Calu3 (cell line): ENCODE measurements at places on chromosomes 5 and 9. TPM values are rescaled to one million over a fixed set of nuclear protein-coding genes. Genes with fewer than 3 reads are reported as not detected.

DNA sequence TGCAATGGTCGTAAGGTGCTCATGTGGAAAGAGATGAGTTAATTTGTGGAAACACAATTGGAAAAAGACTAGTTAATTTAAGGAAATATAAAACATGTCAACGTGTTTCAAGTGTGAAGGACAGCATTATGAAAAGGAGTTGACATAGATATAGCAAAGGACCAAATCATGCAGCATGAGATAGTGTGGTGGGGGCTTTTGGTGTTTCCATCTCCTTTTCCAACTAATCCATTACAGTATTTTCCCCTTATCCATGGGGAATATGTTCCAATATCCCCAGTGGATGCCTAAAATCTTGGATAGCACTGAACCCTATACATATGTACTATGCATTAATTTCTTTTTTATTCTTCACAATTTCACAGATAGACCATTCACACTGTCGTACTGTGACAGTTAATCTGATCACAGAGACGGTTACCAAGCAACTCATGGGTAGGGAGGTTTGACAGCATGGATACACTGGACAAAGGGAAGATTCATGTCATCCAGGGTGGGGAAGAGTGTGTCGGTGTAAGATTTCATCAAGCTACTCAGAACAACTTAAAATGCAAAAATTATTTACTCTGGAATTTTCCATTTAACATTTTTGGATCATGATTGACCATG lies 238.6 kb downstream of the CDH12 start:
- no peak overlapping the region for H3K4me3 ChIP-seq
- H3K27me3 ChIP-seq: no peaks in the 10 kb centered on the region
- no peaks in the 10 kb centered on the region for H3K36me3 ChIP-seq
- DNase-seq: no peak

DNA sequence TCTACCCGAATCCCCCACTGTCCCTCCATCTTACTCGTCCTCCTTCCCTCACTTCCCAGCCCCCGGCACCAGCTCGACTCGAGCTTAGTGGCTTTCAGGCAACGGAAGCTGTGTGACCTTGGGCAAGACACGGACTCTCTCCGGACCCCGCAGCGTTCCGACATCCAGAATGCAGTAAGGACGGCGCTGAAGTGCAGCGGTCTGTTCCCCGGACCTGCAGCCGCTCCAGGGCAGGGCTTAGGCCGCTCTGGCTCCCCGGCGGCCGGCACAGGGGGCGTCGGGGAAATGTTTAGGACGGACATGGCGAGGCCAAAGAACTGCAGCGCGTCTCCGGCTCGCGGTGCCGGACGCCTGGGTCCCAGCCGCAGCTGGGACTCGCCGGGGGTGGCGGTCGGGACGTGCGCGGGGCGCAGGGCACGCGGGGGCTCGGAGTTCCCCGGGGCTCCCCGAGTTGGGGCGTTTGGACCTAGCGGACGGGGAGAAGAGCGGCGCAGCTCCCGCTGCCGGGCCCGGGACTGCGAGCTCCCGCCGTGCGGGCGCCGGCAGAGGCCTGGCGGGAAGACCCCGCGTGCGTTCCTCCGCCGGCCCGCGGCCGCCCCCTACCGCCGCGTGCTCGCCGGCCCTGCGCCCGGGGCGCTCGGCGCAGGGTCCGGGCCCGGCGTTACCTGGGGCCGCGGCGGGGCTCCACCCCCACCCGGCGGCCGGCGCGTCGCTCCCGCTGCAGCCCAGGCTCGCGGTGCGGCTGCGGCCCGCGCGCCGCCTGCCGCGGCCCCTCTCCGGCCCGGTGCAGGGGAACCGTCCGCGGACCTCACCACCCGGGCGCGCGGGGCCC lies 5.6 kb upstream of the RNF44 start:
- peaks cover 66% of the 10 kb centered on the region for H3K36me3 ChIP-seq
- peak overlapping the region; percentile 82 for H3K27ac ChIP-seq
- peaks cover 81% of the 10 kb centered on the region for H3K4me1 ChIP-seq
- DNase-seq: peak; percentile 71
- no peaks in the 10 kb centered on the region for H3K27me3 ChIP-seq

GRCh38 chr5:82290908-82291307 lies 12.8 kb upstream of the RPS23 start:
- H3K4me1 ChIP-seq: no peaks in the 10 kb centered on the region
- no peak overlapping the region for H3K4me3 ChIP-seq
- H3K27me3 ChIP-seq: no peaks in the 10 kb centered on the region
- H3K36me3 ChIP-seq: no peaks in the 10 kb centered on the region
- no peak for DNase-seq
- no peak overlapping the region for H3K27ac ChIP-seq

DNA sequence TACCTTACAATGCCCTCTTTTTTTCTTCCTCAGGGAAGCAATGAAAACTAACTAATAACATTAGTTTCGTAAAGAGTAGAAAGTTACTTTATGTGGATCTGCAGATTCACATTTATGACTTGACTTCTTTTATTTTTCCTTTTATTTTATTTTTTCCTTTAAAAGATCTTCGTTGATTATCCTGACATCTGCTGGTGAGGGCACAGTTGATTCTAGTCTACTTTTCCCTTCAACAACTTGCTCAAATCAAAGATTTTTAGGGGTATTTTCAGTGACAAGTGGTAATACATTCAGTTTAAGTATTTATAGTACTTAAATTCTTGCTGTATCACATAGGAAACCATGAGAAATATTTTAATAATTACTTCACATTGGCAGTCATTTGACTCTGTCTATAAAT lies 4.9 kb downstream of the EDIL3 start:
- H3K36me3 ChIP-seq: peaks cover 22% of the 10 kb centered on the region
- DNase-seq: no peak
- H3K4me1 ChIP-seq: peaks cover 8% of the 10 kb centered on the region
- no peak overlapping the region for H3K27ac ChIP-seq

ZDHHC21 gene
- total RNA-seq: 10.6 and 11.8 TPM in 2 replicates

- DNase-seq: no peak
- no peaks in the 10 kb centered on the region for H3K36me3 ChIP-seq
- no peaks in the 10 kb centered on the region for H3K4me1 ChIP-seq
- H3K27me3 ChIP-seq: peaks cover 6% of the 10 kb centered on the region
- no peak overlapping the region for H3K27ac ChIP-seq
- H3K4me3 ChIP-seq: no peak overlapping the region
These were observed 9.4 kb upstream of the ANGPTL2 start for GRCh38 chr9:127131871-127132270.

DNA sequence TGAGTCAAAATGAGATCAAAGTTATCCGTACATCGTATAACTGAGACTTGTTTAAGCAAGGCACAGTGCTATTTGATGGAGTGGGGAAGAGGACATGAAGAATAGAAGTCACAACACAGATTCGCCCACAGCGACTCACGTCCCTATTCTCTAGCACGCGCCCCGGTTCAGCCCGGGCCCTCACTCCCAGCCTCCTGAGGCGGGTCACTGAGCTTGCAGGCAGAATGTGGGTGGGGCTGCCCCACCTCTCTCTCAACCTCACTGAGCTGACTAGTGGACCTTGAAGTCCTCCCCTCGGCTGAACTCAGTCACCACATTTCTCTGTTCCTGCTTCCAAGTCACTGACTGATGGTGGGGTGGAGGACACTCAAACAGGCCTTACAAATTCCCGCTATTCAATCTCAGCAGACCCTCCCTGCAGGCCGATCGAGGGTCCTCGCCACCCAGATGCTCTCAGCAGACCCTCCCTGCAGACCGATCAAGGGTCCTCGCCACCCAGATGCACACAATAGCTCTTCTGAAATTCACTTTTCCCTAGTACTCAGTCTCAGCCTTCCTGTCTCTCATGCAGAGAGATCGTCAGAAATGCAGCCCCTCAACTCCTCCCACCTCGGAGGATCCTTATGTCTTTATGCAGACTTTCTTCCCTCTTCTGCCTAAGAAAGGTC lies 12.9 kb downstream of the GLDC start:
- no peaks in the 10 kb centered on the region for H3K36me3 ChIP-seq
- DNase-seq: peak; percentile 8
- no peak overlapping the region for H3K27ac ChIP-seq
- H3K4me3 ChIP-seq: no peak overlapping the region
- no peaks in the 10 kb centered on the region for H3K27me3 ChIP-seq

DNA sequence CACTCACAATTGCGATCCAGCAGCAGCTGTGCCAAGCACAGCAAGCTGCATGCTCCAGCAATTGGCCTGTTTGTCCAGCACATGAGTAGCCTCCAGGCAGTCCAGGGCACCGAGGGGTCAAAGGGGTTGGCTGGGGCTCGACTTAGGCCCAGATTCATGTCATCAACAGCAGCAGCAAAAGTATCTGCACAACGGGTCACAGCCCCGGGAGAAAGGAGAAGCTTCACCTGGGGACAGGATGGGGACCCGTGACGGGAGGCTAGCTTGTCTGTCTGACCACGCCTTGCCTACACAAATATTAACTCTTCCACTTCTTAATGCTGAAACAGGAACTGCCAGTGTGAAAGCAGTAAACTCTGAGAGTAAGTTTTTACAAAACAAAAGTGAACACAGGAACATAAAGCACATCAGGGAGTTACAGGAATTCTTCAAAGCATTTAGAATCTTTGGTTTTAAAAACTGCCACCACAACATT lies 191.2 kb downstream of the PIK3R1 start:
- no peaks in the 10 kb centered on the region for H3K36me3 ChIP-seq
- peak overlapping the region; percentile 8 for H3K27ac ChIP-seq
- peak overlapping the region; percentile 33 for H3K4me3 ChIP-seq
- peaks cover 32% of the 10 kb centered on the region for H3K4me1 ChIP-seq
- H3K27me3 ChIP-seq: no peaks in the 10 kb centered on the region
- DNase-seq: peak; percentile 20

DNA sequence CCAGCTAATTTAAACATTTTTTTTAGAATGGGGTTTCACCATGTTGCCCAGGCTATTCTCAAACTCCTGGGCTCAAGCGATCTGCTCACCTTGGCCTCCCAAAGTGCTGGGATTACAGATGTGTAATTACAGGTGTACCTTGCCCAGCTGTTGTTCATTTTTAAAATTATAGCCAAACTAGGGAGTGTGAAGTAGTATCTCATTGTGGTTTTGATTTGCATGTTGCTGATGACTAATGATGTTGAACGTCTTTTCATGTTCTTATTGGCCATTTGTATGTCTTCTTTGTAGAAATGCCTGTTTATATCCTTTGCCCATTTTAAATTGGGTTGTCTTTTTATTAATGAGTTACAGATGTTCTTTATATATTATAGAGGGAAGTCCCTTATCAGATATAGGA lies 31.5 kb downstream of the EHMT1 start:
- H3K36me3 ChIP-seq: peaks cover 9% of the 10 kb centered on the region
- H3K4me1 ChIP-seq: no peaks in the 10 kb centered on the region
- H3K4me3 ChIP-seq: no peak overlapping the region
- no peak overlapping the region for H3K27ac ChIP-seq
- no peak for DNase-seq

DNA sequence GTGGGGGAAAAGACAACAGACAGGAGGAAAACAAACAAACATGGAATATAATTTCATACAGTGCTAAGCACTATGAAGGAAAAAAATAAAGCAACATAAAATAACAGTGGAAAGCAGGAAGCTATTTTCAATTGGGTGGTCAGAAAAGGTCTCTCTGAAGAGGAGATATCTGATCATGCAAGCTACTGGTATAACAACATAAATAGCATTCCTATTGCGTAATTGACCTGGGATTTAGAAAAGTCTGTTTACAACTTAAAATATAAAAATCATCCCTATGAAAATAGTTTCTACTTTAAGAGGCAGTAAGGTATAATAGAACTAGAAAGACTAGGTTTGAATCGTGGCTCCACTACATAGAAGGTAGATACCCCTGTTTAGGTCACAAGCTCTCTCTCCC lies 61.4 kb downstream of the FBXW11 start:
- H3K36me3 ChIP-seq: peaks cover 7% of the 10 kb centered on the region
- no peak for DNase-seq
- no peaks in the 10 kb centered on the region for H3K27me3 ChIP-seq
- H3K4me3 ChIP-seq: peak overlapping the region; percentile 6
- H3K4me1 ChIP-seq: peaks cover 55% of the 10 kb centered on the region

SPINK5 gene
- total RNA-seq: 2.5 and 3.1 TPM in 2 replicates

GRCh38 chr5:72559866-72560766 lies 52.9 kb upstream of the ZNF366 start:
- peaks cover 5% of the 10 kb centered on the region for H3K36me3 ChIP-seq
- no peak for DNase-seq
- H3K27ac ChIP-seq: no peak overlapping the region
- H3K27me3 ChIP-seq: peaks cover 16% of the 10 kb centered on the region
- H3K4me3 ChIP-seq: no peak overlapping the region
- H3K4me1 ChIP-seq: peaks cover 28% of the 10 kb centered on the region

DNA sequence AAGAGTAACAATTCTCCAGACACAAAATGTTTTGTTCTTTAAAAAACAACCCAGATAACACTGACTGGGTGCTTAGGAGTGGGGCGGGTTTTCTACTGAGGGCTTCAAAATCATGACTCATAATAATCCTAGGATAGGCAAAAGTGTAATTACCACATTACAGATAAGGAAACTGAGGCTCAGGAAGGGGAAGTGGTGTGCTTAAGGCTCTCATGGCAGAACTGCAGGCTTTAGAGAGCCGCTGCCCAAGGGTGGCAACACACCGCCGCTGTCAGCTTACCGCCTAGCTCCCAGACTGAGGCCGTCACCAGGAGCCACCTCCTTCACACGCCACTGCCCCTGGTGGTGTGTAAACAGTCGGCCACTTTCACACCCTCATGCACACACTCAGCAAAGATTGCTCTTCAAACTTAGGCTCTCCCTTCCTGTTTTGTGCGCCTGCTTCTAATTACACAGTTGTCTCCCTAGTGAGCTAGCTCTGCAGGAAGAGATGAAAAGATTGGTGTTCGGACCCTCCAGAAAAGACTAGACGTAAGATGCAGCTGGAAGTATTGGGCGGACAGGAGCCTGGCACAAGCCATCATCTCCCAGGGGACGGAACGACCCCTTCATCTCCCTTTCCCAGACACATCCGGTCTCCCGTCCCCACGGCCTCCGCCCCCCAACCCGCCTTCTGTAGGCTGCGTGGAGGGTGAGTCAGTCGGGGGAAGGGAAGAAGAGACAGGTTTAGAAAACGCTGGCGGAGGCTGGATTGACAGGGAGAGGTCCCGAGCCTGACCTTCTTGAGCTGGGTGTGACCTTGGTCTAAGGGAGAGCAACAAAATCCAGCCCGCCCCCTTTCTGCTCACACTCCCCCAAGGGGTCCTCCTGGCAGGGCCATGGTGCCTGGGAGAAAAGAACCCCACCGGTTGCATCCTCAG lies 162.7 kb downstream of the SYK start:
- H3K27ac ChIP-seq: no peak overlapping the region
- no peak overlapping the region for H3K4me3 ChIP-seq
- H3K27me3 ChIP-seq: no peaks in the 10 kb centered on the region
- no peaks in the 10 kb centered on the region for H3K4me1 ChIP-seq

- no peak overlapping the region for H3K4me3 ChIP-seq
- peaks cover 19% of the 10 kb centered on the region for H3K4me1 ChIP-seq
- no peak for DNase-seq
- H3K27me3 ChIP-seq: no peaks in the 10 kb centered on the region
- peak overlapping the region; percentile 50 for H3K27ac ChIP-seq
These were observed 4.9 kb upstream of the TRAF1 start for GRCh38 chr9:120931231-120932085.

SH3RF2 gene
- 21.9 and 25.1 TPM in 2 replicates for total RNA-seq
